Smooth muscle cell of bladder (primary cell): ENCODE measurements at places on chromosomes 16 and 17. TPM values are rescaled to one million over a fixed set of nuclear protein-coding genes. Genes with fewer than 3 reads are reported as not detected.

Gene GH1
- total RNA-seq: not detected in 2 replicates

Gene TVP23A
- total RNA-seq: not detected in 2 replicates

Gene SLFN11
- total RNA-seq: 36.7 and 54.3 TPM in 2 replicates

Gene CDH11
- total RNA-seq: 277 and 363 TPM in 2 replicates

Gene DYNLRB2
- total RNA-seq: 0.65 TPM in 1 of 2 replicates, not detected in the other

Gene CNGB1
- total RNA-seq: not detected in 2 replicates

Gene UNC119
- total RNA-seq: 24.7 and 33.0 TPM in 2 replicates

Gene MYH11
- total RNA-seq: 0.09 and 0.14 TPM in 2 replicates

Gene ECI1
- total RNA-seq: 24.9 and 33.8 TPM in 2 replicates

Gene TMC7
- total RNA-seq: 0.28 TPM in 2 replicates

Gene CSH2
- not detected in 2 replicates for total RNA-seq

Gene WBP2
- 22.3 and 22.5 TPM in 2 replicates for total RNA-seq

Gene KIFC3
- total RNA-seq: 61.7 and 67.5 TPM in 2 replicates

Gene TERB1
- total RNA-seq: under 0.01 and 0.09 TPM in 2 replicates

Gene CACNG5
- not detected in 2 replicates for total RNA-seq

Gene CCT6B
- total RNA-seq: 1.8 and 3.0 TPM in 2 replicates

Gene CLCN7
- 50.6 and 91.4 TPM in 2 replicates for total RNA-seq

Gene ADPRM
- 14.6 and 19.5 TPM in 2 replicates for total RNA-seq

Gene ABCC12
- total RNA-seq: not detected in 2 replicates

Gene CES1
- 0.43 and 2.5 TPM in 2 replicates for total RNA-seq

Gene HSD17B2
- 4.4 and 132 TPM in 2 replicates for total RNA-seq

Gene ERI2
- 20.6 and 22.6 TPM in 2 replicates for total RNA-seq

Gene FBXL19
- total RNA-seq: 11.5 and 15.9 TPM in 2 replicates

Gene KCNAB3
- 0.18 and 0.28 TPM in 2 replicates for total RNA-seq

Gene NEK8
- total RNA-seq: 3.0 and 3.8 TPM in 2 replicates

Gene PRAC2
- 0.46 TPM in 1 of 2 replicates, not detected in the other for total RNA-seq

Gene KRTAP4-3
- total RNA-seq: not detected in 2 replicates
